HepG2 (cell line): ENCODE measurements at places on chromosomes 5 and 9.
A peak's percentile ranks its signal among the peaks of the same experiment; 100 is the strongest.

- peak; percentile 37 for DNase-seq
These were observed 33.0 kb upstream of the WHRN start for GRCh38 chr9:114538241-114538640.

DNA sequence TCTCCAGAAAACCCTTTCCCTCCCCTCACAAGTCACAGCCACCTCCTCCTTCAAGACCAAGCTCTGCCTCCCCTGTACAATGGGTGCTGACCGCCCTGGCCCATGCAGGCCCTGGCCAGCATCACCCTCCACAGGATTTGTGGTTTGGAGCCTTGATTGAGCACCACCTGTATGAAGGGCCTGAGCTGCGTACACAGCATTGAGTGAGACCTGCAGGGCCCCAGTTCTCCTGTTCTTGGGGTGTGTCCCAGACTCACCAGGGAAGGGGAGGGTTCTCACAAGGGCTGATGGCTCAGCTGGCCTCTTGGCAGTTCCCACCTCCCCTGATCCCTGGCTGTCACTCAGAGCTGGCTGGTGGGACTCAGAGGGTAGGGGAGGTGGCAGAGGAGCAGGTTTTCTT, 63.7 kb upstream of the IER5L start:
- DNase-seq, result no peak

GRCh38 chr5:34624691-34625090, 31.4 kb upstream of the RAI14 start:
- no peak for DNase-seq

- DNase-seq, result no peak
These were observed 52.6 kb downstream of the EBF1 start for GRCh38 chr5:159047086-159047485.

DNA sequence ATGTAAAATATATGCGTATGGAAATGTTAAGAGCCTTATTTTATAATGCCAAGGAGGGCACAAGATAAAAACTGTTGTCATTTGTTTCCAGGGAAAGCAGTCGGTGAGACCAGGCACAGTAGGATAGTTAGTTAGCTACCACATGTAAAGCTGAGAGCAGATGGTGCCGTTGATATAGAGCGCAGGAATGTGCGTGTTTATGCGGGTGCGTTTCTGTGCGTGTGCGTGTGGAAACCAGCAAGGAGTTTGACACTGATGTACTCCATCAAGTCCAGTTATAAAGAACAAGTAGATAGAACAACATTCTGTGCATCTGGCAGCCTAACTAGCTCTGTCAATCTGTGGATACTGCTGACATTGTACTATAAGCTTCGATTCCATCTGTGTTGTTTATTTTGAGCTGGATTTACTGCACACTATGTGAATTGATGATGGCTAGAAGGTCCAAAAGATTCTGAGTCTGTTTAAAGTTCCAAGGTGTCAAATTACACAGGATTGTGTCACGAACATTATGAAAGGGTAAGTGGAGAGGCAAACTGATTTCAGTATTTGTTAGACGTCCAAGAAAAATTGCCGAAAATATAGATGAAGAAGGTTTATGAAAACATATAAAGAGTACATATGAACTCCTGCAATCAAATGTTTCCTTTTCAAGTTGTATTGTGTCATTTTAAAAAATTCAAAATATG, 494.9 kb upstream of the MEF2C start:
- no peak for DNase-seq

- DNase-seq, result peak; percentile 1
These were observed 567.2 kb downstream of the SLCO4C1 start for GRCh38 chr5:101728933-101729332.

DNA sequence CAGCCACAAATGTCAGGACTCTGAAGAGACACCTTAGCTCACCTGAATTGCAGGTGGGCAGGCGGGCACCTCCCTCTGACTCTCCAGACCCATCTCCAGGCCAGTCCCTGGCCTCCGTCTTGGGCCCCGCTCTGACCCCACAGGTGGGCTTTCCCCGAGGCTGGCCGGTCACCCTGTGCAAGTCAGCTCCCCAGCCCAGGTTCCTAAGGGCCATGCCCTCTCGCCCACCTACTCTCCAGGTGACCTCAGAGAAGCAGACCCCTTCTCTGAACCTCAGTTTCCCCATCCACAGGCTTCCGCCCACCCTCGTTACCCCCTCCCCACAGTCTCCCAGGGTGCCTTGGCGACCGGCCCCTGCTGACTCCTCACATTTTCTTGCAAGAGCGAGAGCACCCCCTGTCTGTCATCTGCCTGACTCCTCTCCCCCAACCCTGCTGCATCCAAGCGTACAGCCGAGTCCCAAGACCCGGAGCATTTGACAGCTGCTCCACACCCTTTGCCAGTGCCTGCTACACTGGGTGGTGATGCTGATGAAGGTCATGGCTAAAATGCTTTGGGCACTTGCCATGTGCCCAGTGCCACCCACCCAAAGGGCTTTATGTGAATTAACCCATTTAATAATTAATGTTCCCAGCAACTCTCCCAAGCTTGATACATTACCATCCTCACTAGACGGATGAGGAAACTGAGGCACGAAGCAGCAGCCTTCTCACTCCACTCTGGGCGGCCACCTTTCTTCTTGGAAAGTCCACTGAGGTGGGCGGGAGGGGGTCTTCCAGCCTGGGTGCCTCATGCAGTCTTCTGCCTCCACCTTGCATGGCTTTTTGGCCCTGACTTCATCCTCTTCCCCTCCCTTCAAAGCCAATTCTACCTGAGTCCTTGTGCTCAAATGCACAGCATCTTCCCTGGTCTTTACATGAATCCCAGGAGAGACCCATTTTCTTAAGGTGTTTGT, 51.1 kb upstream of the ORM1 start:
- DNase-seq, result peak; percentile 28

DNA sequence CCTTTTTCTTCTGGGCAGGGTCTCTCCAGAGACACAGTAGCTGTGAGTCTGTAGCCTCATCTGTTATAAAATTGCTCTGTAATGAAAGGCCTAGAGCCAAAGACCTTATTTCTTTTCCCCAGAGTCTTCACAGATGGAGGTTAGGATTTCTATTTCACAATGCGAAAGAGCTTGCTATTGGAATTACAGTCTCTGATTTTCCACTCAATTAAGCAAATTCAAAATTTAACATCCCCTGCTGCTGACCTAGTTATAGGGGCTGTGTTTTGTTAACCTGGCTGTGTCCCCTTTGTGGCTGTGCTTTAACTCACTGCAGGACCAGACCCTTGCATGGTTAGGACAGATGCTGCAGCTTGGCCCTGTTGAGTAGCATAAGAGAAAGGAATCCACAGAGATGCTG, 190.3 kb upstream of the NMUR2 start:
- DNase-seq, result no peak

- no peak for DNase-seq
These were observed 312.6 kb upstream of the KIF2A start for GRCh38 chr5:61993295-61993927.

DNA sequence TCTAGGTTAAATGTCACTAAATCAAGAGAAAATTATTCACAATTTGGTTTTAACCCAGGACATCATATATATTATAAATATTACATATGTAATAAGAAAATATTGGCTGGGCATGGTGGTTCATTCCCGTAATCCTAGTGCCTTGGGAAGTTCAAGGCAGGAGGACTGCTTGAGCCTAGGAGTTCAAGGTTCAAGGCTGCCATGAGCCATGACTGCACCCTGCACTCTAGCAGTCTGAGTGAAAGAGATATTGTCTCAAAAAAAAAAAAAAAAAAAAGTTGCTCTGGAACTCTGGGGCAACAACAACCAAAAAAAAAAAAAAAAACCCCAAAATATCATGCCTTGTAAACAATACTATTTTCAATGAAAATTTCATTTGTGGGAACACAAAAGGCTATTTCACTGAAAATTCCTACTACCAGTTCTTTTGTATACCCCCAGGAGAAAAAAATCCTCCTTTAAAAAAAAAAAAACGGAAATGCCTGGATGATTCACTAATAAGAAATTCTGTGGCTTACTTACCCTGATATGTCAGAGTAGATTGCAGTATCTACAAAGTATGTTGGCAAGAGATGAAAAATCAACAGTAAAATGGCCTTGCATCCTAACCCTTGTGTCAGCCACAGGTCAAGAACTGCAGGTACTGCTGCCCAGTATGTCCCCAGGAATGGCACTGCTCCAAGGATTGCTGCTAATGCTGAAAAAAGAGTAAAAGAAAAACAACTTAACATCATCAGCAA, 22.6 kb upstream of the CTNNAL1 start:
- DNase-seq, result peak; percentile 90

DNA sequence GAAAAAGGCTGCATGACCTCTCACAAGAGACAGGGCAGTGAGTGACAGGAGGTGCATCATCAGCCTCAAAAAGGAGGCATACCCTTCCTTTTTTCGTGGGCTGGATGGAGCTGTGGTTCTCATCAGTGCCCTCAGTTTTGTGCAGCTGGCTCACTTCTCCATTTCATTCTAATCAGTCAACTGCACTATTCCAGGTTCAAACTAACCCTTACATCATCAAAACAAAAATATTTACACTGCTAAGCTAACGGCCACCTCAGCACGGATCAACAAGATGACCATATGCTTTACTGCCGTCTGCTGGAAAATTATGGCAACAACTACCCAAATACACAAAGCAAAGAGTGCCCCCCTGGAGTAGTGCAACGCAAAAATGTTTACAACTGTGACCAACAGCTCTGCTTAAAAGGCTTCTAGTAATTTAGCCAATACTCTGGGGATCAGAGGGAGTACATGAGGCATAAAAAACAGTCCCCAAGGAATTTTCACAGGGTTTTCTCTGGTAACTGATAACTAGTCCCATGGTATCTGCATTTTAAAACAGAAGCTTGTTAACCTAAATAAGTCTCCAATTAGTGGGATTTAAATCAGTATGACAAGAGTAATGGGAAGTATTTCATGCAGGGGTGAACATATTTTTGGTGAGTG, 10.8 kb downstream of the KCNV2 start:
- peak; percentile 58 for DNase-seq

DNA sequence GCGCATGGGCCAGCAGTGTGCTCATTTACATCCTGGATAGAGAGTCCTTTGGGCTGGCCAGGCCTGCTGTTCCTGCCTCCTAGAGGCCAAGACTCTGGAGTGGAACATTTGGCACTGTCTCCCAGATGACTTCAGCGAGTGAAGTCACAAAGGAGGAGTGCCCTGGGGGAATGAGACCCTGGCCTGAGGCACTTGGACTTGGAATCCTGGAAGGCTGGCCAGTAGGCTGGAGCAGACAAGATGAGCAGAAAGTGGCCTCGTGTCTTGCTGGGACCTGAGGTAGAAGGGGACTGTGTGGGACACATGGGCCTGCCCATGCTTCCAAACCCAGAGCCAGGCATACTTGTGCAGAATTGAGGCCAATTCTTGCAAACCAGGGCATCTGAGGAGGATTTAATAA, at the start of gene TSSK1B:
Gene TSSK1B, minus strand, starts transcription at position 101 of the 400 bp plus-strand sequence. CDS start 150 bp downstream, outside the sequence.
- no peak for DNase-seq

DNA sequence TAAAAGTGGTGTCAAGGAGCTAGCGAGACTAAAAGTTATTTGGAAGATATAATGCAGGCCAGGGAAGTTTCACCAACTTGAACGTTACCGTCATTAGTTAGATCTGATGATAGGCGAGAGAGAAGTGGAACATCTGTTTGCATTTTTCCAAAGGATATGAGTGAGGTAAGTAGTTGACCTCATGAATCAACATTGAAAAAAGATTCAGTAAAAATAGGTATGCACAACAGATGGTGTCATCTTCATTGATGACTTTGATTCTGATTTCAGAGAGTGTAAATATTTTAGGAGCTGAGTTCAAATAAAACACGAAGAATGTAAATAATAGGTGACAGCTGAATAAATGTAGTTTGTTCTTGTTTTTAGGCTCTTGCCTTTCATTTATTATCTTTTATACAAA, 998.9 kb upstream of the CDH6 start:
- DNase-seq, result no peak

GRCh38 chr5:14141764-14142163, 1.4 kb upstream of the TRIO start:
- no peak for DNase-seq

DNA sequence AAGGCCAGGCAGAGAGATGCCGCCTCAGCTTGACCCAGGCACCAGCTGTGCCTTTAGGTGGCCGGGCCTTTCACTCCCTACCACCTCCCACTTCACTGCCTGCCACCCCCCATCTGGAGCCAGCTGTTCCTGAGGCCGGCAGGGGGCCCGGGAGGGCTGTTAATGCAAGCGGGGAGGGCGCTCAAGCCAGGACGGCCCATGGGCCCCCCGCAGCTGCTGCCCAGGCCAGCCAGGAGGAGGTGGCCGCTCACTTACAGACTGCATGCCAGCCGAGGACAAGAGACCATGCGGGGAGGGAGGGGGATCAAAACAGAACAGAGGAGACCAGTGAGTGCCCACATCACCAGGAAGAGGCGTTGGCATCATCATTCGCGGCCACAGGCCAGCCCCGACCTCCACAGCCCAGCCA, 4.5 kb downstream of the ABCA2 start:
- DNase-seq, result no peak

- DNase-seq, result no peak
These were observed 24.3 kb downstream of the GLT6D1 start for GRCh38 chr9:135614821-135615665.

GRCh38 chr5:43854697-43855292, 251.8 kb downstream of the NNT start:
- no peak for DNase-seq

DNA sequence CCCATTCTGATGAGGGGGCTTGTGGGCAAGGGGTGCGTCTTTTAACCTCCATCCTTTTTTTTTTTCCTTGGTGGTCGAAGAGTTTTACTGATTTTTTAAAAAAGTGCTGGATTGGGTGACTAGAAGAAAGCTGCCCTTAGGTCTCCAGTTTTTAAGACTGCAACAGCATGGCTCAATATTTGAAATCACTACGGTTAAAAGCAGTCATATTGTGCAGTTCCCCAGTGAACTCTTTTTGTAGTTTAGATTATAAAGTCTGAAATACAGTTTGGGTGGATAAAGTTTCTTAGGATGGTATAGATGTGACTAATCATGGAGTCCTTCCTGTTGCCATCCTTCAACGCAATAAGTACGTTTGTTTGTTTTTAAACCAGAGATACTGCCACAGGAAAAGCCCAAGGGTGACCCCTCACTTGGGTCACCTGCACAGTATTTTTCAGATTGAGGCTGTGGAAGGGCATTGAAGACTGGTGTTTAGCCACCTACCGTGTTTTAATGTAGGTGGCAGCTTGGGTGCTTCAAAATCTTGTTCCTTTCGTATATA, 520 bp upstream of the DHFR start:
- peak; percentile 11 for DNase-seq

GRCh38 chr9:4982721-4983482, 2.2 kb upstream of the JAK2 start:
- DNase-seq, result no peak
